ENCODE measurements at places on chromosomes 5 and 9. TPM values are rescaled to one million over a fixed set of nuclear protein-coding genes. Genes with fewer than 3 reads are reported as not detected.

DNA sequence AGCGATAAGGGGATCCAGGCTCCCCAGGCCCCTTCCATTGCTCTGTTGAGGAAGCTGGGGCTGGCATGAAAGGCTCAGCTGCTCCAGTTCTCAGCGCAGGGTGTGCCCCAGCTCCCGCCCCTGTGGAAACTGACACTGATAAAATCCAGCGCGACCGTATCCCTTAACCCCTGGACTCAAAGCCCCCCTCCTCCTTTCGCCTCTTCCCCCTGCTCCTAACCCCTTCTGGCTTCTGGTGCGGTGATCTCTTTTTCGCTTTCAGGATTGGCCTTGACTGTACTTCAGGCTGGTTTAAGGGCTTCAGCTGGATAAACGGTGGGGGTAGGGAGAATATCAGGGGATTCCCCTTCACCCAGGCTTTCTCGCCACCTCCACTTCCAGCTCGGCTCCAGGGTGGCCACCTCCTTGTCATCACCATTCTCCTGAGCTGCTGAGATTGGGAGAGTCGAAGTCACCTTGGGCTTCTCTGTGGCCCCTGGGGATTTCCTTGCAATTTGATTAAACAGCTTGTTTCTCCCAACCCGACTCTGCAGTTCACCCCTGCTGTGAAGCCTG lies 843 bp downstream of the BSPRY start:
- no peak for DNase-seq

- peak; percentile 47 for DNase-seq
Observed at GRCh38 chr9:124190761-124191160, 67.0 kb upstream of the NEK6 start.

- DNase-seq: no peak
Observed at GRCh38 chr9:34996905-34997279, 7.3 kb downstream of the DNAJB5 start.

GRCh38 chr9:134411440-134412297 lies 85.4 kb downstream of the RXRA start:
- DNase-seq: no peak

GRCh38 chr9:121201045-121201737 lies 478 bp downstream of the RAB14 start:
- peak; percentile 76 for DNase-seq

- DNase-seq: no peak
Observed at GRCh38 chr9:15480028-15480427, 30.7 kb downstream of the PSIP1 start.

DNA sequence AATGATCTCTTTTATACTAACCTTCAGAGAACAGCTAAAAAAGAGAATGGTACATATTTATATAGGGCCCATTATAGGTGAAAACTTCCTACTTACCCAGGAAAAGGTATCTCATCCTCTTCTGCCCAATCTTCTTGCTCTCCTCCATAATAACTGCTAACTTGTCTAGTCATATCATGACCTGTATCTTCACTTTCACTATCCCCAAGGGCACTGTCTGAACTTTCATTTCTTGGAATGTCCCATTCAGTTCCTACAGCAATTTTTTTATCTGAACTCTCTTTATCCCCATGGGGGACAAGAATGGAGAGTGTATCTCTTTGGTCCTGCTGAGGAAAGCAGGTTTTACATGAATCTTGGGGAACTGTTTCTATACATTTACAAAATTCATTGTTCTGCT lies 36.4 kb upstream of the RAPGEF6 start:
- no peak for DNase-seq

GRCh38 chr9:135919318-135919890 lies 12.1 kb upstream of the CAMSAP1 start:
- DNase-seq: no peak

- no peak for DNase-seq
Observed at GRCh38 chr9:100602342-100602801, 24.5 kb downstream of the CAVIN4 start.

Gene SPOCK1
- 45.1 TPM for total RNA-seq

DNA sequence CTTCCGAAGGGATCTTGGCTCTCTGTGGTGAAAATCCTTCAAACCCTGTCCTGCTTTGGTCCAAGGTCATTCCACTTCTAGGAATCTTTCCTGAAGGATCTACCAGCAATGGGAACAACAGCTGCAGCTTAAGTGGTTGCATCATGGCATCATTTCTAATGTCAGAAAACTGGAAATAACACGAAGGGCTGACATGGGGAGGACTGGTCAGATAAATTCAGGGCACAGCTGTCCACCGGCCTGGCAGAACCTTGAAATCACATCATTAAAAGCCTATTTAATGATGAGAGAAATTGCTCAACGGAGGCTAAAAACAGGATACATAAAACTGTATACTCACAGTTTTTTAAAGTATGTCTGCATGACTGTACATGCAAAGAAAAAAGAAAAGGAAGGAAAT lies 28.3 kb downstream of the OLFML2A start:
- DNase-seq: no peak

Gene HSDL2
- 37.5 TPM for total RNA-seq

DNA sequence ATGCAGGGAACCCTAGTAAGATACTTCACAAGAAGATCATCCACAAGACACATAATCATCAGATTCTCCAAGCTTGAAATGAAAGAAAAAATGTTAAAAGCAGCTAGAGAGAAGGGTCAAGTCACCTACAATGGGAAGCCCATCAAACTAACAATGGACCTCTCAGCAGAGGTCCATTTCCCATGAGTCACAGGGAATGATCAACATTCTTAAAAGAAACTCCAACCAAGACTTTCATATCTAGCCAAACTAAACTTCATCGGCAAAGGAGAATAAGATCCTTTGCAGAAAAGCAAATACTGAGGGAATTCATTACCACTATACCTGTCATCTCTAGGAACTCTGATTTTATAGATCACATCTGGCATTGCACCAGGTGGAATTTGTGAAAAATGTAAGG lies 52.9 kb upstream of the SPATA31E1 start:
- DNase-seq: no peak

DNA sequence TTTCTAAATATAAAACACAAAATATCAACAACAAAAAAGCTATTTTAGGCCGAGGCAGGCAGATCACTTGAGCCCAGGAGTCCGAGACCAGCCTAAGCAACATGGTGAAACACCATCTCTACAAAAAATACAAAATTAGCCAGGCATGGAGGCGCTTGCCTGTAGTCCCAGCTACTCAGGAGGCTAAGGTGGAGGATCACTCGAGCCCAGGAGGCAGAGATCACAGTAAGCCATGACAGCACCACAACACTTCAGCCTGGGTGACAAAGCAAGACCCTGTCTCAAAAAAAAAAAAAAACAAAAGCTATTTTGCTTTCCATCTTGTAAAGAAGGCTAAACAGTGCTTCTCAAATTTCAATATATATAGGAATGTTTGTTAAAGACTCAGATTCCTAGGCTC lies 11.3 kb downstream of the C5orf15 start:
- no peak for DNase-seq

GRCh38 chr9:117265253-117265652 lies 149.6 kb downstream of the ASTN2 start:
- no peak for DNase-seq

- DNase-seq: no peak
Observed at GRCh38 chr5:9776525-9776924, 146.4 kb upstream of the TAS2R1 start.

- no peak for DNase-seq
Observed at GRCh38 chr9:77980622-77981021, 51.0 kb downstream of the GNAQ start.

Gene SLC4A9
- not detected for total RNA-seq

Gene OLFML2A
- total RNA-seq: 10.8 TPM

- DNase-seq: no peak
Observed at GRCh38 chr5:130424341-130424740, 520.1 kb downstream of the CHSY3 start.

DNA sequence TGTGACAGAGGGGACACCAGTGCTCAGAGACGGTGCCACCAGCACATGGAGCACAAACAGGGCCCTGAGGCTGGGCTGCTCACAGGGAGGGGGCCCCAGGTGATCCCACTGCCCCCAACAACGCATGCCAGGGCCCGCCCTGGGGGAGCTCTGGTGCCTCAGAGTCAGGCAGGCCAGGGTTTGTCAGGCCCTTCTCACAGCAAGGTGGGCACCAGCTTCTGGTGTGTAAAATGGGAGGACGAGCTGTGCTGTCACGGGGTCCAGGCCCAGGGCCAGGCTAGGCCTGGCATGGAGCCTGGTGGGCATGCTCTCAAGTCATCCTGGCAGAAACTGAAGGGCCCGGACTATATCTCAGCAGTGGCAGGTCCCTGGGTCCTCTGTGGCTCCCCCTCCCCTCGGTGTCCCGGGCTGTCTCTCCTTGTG lies 34.5 kb downstream of the PRRT1B start:
- DNase-seq: no peak

GRCh38 chr5:6700074-6700684 lies 13.1 kb upstream of the TENT4A start:
- no peak for DNase-seq

DNA sequence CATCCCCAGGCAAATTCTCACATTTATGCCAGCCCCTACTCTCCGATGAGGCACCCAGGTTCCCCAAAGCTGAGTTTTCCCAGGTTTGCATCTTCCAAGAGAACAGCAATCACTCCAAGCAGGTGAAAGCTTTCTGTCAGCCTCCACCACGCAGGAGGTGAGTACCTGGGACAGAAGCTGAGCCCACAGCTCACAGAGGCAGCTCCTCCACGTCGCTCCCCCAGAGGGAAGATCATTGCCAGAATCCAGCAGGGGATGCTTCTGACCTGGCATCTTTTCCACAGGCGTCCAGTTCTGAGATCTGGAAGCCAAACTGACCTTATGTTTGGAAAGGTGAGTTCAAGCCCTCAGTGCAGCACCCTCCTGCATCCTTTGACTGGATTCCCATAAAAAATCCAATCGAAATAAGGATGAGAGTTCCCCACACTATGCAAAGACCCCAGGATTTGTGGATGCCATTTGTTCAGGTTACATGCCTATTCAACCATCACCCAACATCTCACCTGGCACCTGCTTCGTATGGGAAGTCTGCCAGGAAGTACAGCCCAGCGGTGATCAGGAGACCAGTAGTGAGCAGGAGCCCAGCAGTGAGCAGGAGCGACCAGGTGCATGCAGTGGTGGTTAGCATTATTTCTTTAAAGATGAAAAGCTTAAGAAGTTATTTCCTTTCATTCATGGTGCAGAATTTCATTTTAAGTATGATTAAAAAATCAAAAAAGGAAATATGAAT lies 47.4 kb upstream of the OLFM1 start:
- DNase-seq: peak; percentile 34

GRCh38 chr9:99079542-99079941 lies 25.4 kb upstream of the TGFBR1 start:
- DNase-seq: no peak
